Amniotic epithelial cell (primary cell): ENCODE measurements at places on chromosomes 3 and 15.

DNA sequence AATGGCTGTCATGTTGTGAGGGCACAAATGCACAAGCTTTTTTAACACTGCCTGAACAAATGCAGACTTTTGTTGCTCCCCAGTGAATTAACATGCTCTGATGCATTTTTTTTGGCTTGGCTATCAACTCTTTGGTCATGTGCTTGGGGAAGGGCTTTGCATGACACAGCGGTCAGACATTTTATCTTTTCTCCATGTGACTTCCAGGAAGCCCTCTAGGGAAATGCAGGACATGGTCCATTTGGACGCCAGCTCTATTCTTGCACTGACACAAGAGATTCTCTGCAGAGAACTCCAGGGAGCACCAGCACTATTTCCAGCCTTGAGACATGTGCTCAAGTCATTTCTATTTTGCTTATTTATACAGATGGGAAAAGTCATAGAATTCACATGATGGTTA, 46.2 kb downstream of the NEK11 start:
- DNase-seq: peak; percentile 22

DNA sequence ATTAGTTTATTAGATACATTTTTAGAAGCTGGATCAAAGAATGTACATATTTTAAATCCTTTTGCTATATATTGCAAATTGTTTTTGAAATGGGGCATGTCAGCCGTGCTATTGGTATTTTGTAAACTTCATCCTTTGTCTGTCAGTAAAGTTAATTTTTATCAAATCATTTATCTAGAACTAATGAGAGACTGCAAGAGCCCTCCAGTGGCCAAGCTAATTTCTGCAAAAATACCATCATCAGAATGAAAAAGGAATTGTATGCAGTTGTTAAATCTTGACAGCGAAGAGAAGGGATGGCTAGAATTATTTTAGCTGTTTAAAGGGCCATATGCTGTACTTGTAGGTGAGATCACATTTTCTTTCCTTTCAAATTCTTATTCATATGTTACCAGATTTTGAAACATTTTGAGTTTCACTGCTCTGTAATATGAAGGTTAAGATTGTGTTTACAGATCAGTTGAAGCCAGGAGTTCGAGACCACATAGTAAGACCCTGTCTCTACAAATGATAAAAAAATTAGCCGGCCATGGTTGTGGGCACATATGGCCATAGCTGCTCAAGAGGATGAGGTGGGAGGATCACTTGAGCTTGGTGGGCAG, 8.1 kb upstream of the CLDN11 start:
- peak; percentile 40 for DNase-seq

DNA sequence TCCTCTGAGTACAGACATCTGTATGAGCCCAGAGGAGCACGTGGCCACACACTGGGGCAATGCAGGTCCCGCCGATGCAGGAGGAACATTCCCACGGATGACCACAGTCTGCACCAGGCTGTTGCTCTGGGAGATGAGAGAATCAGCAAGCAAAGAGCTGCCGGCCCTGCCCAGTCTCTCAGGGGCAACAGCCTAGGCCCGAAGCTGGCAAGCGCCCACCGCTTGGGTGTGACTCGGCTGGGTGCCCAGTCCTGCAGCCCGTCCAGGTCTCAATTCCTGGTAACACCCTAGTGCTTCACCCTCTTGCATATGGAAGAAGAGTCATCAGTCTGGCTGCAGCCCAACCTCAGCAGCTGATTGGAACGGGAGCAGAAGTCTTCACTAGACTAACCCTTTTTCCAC, 153.7 kb upstream of the HES1 start:
- DNase-seq: no peak

DNA sequence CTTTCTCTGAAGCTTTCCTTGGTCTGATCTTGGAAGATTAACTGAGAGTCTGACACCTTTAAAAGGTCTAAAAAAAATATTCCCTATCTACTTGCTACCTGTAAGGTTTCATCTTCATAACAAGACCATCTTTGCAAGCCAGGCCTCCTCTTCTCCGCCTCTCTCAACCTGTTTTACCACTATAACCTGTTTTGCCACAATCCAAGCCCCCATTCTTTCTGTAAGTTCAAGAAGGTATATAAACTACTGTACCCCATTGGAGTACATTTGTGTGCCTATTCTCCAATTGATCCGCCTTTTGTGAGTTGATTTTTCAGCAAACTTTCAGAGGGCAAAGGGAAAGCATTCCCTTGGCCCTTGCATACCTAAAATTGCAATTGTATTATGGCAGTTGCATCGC, 319.3 kb upstream of the NECTIN3 start:
- no peak for DNase-seq

GRCh38 chr15:93658026-93658816, 569.2 kb upstream of the RGMA start:
- DNase-seq: no peak

GRCh38 chr3:197504229-197504628, 51.5 kb downstream of the BDH1 start:
- DNase-seq: no peak

DNA sequence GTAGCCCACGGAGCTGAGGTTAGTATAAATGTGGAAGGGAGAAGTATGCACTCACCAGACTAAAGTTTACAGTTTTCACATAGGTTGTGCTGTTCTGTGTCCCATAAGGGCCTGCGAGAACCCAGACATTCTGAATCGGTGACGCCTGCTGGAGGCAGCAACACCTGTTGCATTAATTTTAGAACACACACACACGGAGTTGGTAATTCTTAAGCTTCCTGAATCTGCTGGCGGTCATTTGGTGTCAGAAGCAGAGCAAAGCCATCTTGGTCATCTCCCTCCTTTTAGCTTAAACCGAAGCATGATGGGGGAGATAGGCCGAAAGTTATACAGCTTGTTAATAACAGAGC, 41.1 kb upstream of the AP3B2 start:
- DNase-seq: no peak

- DNase-seq: no peak
Observed at GRCh38 chr3:123511726-123512125, 62.8 kb upstream of the ADCY5 start.

DNA sequence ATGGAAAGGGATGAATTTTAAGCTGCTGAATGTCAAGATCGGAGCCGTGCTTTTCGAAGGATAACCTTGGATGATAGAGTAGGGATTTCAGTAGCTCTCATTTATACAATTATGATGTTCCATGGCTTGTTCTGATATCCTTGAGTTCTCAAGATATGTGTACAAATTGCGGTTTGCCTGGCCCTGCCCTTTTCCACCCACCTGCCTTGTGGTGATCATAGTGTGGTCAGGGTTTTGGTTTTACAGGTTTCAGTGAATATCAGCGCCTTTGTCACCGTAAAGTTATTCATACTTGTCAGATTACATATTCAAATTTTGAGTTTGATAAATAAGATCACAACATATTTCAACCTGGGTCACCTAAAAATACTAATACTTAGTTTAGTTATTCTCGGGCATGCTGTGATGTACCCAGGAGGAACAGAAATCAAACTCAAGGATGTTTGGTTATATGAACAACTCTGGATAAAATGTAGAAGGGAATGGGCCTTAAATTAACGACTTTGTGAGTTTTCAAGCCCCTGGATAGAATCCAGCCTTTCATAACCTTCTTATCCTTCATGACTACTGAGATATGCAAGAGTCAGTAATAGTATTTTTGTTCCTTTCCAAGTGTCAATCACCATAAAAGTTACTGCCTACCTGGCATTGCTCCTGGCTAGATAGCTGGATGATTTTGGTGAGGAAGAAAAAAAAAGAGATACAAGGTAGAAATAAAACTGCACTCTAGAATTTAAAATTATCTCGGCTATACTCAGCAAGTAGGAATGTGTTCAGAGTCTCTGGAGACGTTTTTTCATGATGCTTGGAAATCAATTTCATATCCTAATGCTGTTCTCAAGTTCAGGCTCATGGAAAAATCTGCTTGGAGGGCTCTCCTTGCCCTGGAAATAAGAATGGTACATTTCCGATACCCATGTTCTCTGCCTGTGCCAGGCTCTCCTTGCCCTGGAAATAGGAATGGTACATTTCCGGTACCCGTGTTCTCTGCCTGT, 209.2 kb upstream of the TPRG1 start:
- no peak for DNase-seq

DNA sequence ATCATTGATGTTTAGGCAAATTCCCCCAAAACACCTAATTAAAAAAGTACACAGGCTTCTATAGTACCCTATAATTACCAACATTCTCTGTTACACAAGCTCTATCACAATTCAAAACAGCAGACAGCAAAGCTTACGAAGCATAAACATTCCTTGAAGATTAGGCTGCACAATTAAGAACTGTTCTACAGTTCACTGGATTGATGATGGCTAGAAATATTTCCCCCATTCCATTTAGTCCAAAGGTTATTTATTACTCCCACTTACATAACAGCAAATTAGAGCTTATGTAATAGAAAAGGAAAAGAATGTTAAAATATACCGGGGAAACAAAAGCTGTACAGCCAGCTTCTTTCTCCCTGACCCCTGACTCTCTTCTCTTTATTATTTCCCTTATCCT, 49.3 kb downstream of the UACA start:
- DNase-seq: peak; percentile 77

DNA sequence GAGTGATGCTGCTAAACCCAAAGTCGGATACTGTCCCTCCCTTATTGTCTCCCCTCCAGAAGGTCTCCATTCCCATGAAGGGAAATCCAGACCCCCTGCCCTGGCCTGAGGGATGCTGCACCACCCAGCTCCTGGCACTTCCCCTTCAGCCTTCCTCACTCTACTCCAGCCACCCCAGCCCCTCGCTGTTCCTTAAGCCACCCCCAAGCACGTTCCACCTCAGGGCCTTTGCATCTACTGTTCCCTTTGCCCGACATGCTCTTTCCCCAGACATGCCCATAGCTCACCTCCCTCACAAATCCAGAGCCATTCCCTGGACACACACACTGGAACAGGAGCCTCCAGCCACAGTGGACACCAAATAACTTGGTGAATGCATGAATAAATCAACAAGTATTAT, 8.1 kb downstream of the WNT7A start:
- no peak for DNase-seq

GRCh38 chr15:72982714-72983113, 69.5 kb upstream of the NEO1 start:
- no peak for DNase-seq

- DNase-seq: no peak
Observed at GRCh38 chr3:70914862-70915261, 602.4 kb upstream of the MDFIC2 start.

DNA sequence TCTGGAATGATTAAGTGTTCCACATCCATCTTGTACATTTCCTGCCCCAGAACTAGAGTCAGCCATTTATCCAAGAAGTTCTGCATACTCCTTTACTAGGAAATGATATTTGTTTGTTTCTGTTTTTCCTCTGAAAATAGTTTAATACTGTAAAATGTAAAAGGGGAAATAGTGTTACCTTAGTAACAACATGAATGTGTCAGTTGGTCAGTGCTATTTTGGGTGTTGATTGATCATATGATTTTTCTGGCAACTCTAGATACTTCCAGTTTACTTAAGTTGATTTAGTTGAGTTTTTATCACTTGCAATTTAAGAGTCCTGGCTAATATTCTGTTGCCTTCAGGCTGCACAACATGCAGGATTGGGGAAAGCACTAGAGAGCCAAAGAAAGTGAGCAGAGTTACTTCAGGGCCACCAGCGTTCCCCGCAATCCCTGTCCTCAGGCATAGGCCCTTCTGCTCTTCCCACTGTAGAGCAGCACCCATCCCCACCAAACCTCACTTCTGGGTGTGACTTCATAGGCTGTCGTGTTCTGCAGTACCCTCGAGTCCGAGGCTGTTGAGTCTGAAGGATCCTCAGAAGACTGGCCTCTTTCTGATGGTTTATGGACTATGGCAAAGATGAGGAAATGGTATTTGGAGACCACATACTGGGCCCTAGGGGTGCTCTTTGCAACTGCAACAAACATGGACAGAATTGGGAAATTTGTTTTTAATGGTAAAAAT, 69.0 kb downstream of the CHD2 start:
- peak; percentile 22 for DNase-seq

DNA sequence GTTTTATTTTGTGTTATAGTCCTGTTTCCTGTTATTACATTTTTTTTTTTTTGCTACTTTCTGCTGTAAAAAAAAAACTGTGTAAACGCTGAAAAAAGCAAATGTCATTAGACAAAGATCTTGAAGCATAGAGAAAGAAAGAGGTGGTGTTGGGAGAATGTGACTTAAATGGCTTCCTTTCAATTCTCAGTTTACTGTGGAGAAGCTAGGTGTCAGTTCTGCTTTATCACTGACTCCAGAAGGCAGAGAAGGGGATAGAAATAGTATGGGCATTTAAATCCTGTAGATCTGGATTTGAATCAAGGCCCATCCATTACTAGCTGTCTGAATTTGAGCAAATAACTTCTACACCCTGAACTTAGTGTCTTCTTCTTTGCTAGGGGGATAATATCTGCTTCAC, 23.0 kb downstream of the PPM1L start:
- DNase-seq: no peak

GRCh38 chr3:30277494-30277893, 328.9 kb upstream of the TGFBR2 start:
- DNase-seq: no peak

- DNase-seq: no peak
Observed at GRCh38 chr3:133831966-133832801, 26.6 kb downstream of the SRPRB start.

GRCh38 chr3:9976721-9977709, 9.6 kb downstream of the EMC3 start:
- DNase-seq: peak; percentile 98

DNA sequence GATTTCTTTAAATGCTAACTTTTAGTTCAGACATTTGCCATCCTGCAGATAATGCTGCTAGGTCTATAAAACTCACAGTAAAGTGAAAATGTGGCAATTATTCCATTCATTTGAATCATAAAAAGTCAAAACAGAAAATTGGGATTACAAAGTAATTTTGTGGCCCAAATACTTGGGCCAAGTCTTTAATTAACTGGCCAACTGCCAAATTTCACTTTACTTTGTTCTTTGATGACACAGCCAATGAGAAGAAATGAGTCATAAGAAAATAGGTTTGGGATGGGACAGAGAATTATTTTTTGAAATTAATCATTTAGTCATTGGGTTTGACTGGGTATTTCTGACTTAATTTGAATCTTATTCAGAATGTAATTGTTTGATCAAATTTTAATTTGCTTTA, 89.8 kb upstream of the SLC2A2 start:
- DNase-seq: no peak

- no peak for DNase-seq
Observed at GRCh38 chr3:138234401-138235179, 47.5 kb downstream of the ARMC8 start.

DNA sequence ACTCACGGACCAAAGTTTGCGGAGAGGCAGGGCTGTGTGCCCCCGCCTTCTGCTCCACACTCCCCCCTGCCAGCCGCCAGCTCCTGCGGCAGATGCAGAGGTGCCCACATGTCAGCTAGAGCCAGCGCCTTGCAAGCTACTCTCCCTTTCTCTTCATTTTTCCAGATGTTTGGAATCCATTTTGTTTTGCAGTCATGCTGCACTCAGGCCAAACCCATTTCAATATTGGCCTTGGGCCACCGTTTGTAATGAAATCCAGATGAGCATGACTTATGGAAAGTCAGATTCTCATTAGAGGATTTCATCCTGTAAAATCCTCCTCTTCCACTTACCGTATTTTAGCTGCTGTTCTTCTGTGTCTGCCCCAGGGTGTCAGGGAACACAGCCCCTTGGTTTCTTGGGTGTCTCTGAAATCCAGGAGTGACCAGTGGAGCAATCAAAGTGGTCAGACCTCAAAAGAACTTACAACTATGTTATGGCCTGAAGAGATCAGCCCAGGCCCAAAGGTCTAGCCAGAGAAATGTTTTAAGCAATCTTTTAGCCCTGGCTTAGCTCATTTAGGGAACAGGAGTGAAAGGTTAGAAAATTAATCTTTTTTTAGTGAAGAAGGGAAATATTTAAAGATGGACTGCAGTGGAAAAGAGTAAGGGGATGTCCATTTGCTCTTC, 65.8 kb downstream of the AAGAB start:
- DNase-seq: peak; percentile 60
